ENCODE measurements at places on chromosomes 1 and 21.

DNA sequence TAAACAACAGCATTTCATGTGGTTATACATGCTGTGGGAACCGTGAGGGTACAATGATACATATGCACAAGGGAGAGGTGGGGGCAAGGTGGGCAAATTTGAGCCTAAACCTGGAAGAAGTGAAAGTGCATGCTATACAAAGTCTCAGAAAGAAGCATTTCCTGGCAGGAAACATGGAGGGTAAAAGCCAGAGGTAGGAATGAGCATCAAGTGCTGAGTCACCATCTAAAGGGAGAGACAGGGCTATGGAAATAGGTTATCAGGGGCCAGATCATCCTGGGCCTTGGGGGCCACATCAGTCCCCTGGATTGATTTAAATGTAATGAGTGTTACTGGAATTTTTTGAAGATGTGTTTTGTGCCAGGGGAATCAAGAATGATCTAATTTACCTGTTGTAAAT, 60.1 kb upstream of the DAB1 start:
- no peak for DNase-seq

DNA sequence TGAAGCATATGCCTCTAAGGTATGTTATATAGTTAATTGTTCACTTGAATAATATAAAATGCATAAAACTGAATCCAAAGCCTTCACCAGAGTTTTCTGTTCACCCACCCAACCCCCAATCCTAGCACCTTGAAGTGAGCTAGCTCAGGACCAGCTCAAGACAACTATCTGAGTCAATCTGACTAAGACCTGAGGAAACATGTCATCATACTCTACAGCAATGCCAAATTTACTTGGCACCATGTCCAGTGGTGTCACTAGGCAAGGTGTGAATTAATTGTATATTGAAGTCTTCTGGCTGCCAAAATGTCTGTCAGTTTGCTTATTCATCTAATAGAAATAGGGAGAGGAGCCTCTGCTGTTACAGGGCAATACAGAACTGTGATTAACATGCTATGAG, 3.8 kb downstream of the DNASE2B start:
- no peak for DNase-seq

DNA sequence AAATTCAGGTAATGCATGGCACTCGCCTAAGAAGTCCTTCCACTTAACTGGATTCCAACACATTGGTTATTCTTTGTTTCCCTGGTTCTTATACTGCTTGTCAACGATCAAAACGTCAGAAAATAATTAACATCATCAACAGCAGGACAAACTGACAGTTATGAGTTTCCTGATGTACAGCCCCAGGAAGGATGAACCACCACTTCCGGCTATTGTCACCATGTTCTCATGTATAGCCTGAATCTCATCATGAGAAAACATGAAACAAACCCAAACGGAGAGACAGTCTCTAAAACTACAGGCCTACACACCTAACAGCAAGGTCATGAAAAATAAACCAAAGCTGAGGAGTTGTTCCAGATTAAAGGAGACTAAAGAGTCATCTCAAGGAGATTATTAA, 60.5 kb upstream of the FBXO28 start:
- DNase-seq: no peak

DNA sequence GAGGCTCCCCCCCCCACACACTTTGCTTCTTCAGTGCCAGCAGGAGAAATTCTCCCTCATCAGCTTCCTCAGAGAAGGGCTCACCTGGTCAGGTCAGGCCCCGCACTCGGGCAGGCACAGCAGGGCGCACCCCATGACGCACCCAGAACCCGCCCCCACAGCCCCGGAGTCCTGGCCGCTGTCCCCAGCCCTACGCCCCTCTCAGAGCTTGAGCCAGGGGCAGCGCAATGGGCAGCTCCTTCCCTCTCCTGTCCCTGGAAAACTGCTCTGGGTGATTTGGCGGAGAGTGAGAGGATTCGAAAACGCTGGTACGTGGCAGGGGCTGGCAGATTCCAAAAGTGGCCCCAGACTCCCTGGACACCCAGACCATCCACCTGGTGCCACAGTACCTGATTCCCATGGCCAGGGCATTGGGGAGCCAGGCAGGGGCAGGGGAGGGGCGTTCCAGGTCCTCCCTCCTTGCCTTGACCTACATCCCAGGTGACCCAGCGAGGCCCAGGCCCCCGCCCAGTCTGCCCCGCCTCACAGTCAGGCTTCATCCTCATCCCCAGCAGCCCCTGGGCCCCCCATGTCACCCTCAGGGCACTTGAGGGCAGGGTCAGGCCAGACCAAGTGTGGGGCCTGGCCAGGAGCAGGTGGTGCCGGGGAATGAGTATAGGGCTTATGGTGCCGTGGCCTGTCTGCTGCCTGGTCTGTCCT, 23.7 kb downstream of the RRP1 start:
- no peak for DNase-seq

DNA sequence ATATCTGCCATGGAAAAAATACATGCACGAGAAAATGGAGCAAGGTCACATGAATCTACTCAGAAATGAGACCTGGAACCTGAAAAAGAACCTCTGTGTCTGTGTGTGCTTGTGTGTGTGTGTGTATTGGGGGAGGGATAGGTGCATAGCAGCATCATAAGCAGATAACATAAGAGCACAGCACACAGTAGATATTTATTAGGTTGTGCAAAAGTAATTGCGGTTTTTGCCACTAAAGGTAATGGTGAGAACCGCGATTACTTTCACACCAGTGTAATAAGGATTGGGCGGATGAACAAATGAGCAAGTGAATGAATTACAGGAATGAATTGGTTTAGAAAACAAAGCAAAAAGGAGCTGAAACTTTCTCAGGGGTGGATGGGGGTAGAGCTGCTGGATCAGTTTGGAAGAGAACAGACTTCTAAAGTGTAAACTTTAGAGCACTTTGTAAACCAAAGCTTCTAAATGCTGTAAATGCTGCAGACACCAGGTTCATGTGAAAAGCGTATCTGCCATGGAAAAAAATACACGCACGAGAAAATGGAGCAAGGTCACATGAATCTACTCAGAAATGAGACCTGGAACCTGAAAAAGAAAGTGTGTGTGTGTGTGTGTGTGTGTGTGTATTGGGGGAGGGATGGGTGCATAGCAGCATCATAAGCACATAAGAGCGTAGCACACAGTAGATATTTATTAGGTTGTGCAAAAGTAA, 156.9 kb downstream of the TOMM20 start:
- DNase-seq: no peak

DNA sequence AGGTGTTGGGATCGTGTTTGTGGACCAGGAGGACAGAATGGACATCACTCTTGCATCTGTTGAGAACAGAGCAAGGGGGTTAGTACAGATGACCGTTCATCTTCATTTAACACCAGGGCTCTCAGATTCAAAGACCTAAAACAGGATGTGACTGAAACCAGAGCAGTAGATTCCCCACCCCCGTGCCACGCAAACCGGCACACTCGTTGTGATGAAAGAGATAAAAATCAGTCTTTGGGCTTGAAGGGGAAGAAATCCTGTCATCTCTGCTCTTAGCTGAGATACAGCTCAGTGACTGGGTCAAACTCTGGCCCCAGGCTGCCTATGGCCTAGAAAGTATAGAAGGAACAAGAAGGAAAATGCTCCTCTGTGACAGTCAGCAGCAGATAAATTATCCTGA, 146.2 kb upstream of the KRTAP19-8 start:
- peak; percentile 78 for DNase-seq

GRCh38 chr1:150973258-150973835, 1.3 kb downstream of the CERS2 start:
- peak; percentile 19 for DNase-seq

GRCh38 chr1:246566813-246567645, 773 bp downstream of the CNST start:
- DNase-seq: peak; percentile 52

GRCh38 chr1:31239653-31240241, at the start of gene NKAIN1:
TSS of gene NKAIN1 (minus strand) at chr1:31239887. CDS start at chr1:31239547, 340 bp downstream.
- DNase-seq: no peak

DNA sequence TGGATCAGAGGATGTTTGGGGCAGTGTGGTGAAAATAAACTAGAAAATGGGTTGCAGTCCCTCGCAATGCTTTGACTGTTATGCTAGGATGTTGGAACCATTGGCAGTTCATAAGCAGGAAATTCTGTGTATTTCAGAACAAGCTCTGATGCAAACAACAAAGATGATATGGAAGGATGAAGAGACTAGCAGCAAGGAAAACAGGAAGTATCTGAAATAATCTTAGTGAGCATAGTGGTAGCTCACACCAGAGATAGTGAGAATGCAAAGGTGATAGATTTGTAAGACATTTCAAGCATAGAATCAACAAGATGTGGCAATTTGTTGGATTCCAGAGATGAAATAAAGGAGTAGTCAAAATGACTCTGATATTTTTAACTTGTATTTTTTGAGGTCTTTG, 11.1 kb upstream of the RCC1 start:
- DNase-seq: no peak

DNA sequence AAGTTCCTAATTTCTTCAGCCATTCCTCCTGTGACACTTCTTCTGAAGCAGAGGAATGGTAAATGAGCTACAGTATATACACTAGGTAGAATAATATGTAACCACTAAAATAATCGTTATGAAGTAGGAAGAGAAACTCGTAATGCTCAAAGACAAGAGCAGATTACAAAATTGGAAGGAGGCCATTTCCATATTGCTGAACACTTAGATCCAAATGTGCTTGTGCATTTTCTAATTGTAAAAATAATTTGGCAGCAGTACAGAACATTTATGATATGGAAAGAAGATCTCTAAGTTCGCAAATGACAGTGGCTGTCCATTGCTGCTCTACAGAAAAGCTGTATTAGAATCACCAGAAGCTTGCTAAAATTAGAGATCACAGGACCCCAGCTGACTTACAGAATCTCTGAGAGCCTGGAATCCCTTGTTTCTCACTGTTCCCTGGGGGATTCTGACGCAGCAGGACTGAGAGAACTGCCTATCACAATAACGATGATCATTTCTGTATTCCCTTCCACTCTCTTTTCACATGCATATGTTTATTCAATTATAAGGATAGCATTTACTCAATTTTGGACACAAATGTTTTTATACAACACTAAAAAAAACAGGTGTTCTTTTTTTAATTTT, 242.1 kb downstream of the OMA1 start:
- DNase-seq: no peak

- DNase-seq: peak; percentile 82
Observed at GRCh38 chr1:19643602-19644394, at the start of gene NBL1. TSS of gene NBL1 (plus strand) at chr1:19644311. CDS start at chr1:19655031, 10,720 bp downstream.

All from CD4-positive, alpha-beta T cell treated with Interleukin-17A for 4 hours (primary cell).